SK-N-MC (cell line): ENCODE measurements at places on chromosomes 7 and 10.

- DNase-seq, result peak; percentile 48
Measured at GRCh38 chr7:24665564-24666294, 91.5 kb downstream of the GSDME start.

DNA sequence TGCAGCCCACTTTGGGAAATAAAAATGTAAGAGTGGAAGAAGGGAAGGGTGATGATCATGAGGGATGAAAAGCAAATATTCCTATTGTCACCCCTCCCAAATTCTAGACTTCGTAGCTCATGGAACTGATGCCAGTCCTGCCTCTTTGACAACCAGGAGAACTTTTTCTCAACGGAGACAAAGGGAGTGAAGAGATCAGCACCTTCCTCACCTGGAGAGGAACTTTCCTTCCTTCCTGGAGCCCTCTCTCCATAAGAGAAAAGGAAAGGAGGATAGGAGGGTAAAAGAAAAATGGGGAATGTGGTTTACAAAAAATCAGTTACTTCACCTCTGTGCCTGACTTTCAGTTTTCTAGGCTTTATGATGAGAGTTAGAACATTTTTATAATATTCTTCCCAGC is 3.4 kb downstream of the TBX20 start:
- DNase-seq, result no peak

GRCh38 chr7:7449055-7449454 is 86.6 kb downstream of the COL28A1 start:
- DNase-seq, result no peak

- DNase-seq, result no peak
Measured at GRCh38 chr7:104928721-104929400, 85.1 kb upstream of the KMT2E start.

GRCh38 chr10:133150656-133151055 is 9.4 kb upstream of the KNDC1 start:
- no peak for DNase-seq

DNA sequence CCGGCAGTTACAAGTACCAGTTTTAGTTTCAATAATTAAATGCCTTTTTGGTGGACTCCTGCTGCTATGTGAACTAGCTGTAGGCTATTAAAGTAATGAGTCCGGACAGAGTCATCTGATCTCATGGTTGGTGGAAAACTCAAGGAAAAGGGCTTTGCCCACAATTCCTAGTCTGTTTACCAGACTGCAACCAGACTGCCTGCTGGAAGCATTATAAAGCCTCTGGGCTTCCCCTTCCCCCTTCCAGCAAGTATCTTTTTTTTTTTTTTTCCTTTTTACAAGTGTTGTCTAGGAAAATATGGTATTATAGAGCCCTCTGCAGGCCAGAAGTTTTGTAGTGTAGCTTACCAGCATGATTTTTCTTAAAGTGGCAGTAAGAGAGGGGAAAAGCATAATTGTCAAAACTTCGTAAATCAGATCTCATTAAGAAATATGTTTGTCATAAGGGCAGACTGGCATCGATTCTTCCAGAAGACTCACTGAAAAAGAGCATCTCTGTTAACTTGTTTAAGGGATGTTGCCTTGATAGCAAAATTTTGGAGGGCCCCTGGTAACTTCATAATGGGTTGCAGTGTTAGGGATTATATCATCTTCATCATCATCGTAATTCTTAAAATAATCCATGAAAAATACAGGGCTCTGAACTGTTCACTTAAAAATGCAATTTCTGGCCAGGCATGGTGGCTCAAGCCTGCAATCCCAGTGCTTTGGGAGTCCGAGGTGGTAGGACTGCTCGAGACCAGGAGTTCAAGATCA is 181.3 kb downstream of the TAX1BP1 start:
- DNase-seq, result peak; percentile 84

GRCh38 chr7:101792051-101792681 is 25.3 kb upstream of the CUX1 start:
- no peak for DNase-seq

GRCh38 chr7:112449353-112449752 is 907 bp upstream of the IFRD1 start:
- no peak for DNase-seq

DNA sequence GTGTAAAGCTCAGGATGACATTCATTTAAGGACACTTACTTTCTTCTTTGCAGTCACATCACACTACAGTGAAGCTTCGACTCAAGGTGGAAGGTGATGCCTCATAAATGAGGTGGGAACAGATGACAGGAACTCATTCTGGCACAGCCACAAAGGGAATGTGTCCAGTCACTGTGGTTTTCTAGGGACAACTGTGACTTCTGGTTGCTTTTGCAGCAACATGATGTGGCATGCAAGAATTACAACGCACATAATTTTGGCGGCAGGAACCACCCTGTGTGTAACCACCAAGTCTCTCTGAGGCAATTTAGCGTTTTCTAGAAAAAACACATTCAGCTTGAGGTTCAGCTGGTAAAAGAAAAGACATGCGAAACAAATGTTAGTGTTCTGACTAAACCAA is 32.0 kb upstream of the FERD3L start:
- no peak for DNase-seq

DNA sequence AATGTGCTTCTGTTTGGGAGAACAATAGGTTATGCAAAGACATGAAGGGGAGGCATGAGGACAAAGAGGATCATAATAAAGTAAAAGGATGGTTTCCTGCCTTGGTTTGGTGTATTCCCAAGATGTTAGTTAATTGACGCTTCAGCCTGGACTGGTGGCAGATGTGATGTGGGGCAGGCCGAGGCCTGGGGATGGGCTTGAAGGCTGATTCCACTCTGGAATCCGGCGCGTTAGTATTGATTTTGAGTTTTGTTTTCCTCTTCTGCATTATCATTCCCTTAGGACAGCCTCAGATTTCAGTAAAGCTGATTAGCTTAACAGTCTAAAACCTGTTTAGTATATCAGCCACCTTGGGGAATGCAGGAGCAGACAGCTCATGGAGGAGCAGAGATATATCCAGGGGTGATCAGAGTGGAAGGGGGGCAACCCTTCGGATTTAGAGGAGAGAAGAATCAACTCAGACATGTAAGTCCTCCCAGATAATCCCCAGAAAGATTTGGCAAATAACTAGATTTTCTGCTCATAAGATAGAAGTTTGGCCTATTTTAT is 159.8 kb upstream of the MTPN start:
- no peak for DNase-seq

DNA sequence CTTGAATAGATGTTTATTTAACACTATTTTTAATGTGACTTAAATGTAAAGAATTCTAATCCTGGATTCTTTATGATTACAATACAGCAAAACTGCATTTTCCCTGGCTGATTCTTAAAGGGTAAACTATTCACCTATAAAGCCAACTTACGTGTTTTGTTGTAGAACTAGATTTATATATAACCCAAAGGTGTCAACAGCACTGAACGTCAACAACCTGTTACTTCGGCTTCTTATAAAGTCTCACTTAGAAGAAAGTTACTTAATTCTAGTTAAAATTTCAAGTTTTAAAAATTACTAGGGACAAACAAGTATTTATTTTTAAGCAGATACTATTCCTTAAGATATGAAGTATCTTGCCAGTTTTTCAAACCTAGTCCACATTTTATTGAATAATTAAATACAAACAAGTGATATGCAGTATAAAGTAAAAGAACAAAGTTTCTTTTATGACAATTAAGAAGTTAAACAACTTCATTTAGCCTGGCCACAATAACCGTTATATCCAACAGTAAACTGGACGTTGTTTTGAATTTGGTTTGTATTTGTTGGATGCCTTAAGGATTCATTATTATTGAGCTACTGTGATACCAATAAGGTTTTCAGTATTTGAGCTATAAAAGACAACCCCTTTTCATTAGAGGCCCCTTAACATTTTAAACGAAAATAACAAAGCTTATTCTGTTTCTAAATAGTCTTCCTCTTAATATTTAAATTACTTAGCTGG is 83.1 kb downstream of the SNX10 start:
- DNase-seq, result no peak

- no peak for DNase-seq
Measured at GRCh38 chr7:30349170-30349569, 64.8 kb downstream of the ZNRF2 start.

DNA sequence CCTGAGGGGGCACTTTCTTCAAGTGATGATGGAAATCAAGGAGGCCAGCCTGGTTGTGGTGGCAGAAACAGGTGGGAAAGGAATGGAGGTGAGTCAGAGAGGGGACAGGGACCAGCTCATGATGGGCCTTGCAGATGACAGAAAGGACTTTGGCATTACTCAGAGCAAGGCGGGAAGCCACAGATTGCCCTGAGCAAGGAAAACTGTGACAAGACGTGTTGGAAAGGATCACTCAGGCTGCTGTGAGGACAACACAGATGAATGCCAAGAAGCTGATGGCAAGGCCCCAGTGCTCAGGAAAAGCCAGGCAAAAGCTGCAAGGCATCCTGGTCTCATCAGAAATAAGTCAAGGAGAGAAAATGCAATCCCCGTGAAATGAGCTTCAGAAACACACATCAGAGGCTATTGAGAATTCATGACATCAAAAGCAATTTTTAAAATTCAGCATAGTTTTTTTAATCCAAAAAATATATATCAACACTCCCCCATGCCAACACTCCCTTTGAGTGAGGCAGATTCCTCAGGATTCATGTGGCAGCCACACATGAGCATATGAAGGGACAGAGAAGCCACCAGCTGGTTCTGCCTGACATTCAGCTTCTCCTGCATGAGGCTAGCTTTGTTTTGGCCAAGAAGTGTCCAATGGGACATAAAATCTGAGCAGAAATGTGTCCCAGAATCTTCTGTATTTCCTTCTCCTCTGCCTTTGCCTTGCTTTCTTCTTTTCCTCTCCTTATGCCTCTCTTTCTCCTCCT is 244.5 kb upstream of the MYO3A start:
- DNase-seq, result no peak

DNA sequence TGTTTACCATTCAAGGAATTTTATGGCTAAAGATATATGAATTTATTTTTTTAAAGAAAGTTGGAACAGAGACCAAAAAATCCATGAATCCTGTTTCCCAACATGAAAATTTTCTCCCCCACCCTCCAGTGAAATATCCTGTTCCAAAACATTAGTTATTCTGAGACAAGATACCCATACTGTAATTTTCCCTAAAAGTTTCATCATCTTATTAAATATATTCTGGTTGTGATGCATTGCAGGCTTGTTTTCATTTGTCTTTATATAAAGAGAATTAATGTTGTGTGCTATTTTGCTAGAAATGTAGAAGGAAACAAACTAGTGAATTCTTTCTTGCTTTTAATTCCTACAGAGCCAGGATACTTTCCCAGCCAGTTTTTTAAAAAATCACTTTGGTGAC is 106.6 kb downstream of the EXOC4 start:
- peak; percentile 47 for DNase-seq

DNA sequence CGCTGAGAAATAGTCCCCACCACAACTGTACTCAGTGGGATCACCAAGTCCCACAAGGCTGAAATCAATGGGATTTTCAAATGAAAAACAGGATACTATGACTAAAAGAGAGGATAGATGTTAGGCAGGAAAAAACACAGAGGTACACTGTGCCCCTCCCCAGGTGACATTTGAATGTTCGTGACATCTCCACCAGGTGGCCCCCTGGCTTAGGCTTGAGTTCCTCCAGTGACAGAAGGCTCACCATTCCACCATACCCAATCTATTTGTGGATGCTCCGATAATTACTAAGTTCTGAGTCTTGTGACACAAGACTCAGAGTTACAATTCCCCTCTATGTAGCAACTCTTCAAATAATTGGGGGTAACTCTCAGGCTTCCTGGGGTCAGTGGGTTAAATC is 77.5 kb upstream of the KCNMA1 start:
- DNase-seq, result no peak

DNA sequence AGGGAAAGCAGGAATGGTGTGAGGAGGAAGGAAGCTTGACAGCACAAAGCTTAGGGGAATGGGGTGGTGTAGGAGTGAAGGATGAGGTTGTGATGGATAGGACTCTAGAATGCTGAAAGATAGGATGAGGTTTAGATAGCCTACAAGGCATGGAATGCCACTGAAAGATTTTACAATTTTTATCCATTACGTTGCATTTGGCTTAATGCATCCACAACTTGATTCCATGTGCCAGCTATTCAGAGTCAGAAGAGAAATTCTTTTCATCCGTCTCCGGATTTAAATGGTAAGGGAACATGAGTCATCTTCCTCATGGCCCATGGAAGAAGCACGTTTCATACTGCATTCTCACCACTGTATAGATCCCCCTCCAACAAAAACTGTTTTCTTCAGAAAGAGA is 212.4 kb upstream of the BMPER start:
- no peak for DNase-seq

DNA sequence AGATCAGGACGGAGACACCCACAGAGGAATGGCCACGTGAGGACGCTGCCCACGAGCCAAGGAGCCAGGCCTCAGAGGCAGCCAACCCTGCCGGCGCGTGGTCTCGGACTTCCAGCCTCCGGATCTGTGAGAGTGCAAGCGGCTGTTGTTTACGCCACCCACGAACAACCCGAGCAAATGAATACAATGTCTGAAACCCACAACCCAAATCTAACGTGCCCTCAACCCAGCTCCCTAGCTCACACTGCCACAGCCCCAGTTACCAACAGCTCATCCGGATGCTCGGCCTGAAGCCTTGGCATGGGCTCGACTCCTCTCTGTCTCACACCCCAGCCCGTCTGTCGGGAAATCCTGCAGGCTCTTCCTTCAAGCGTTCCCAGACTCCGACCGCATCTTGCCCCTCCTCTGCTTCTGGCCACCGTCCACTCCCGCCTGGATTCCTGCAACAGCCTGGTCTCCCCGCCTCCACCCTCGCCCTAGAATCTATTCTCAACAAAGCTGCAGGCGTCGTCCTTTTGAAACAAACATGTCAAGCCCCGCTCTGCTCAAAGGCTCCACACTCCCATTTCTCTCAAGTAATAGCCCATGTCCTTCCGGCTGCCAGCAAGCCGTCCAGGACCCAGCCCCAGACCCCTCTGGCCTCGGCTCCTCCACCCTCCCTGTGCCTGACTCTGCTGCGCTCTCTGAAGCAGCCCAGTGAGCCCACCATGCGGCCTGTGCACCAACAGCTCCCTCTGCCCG is 35.3 kb downstream of the STK32C start:
- DNase-seq, result no peak

DNA sequence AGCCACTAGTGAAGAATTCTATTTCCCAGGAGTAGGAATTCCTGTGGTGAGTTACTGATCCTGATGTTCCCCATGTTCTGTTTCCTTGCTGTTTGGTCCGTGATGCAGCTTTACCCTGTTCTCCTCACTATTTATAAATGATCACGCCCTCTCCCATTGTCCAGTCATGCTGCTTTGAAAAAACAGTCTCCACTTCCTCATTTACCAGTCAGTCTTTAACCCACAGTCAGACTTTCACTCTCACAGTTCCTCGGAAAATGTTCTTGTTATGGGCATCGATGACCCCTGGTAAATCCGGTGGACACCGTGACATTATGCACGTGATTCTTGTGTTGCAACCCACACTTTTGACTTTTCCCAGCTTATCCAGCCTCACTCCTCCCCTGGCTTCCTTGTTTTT is 14.4 kb downstream of the SCIN start:
- DNase-seq, result no peak

DNA sequence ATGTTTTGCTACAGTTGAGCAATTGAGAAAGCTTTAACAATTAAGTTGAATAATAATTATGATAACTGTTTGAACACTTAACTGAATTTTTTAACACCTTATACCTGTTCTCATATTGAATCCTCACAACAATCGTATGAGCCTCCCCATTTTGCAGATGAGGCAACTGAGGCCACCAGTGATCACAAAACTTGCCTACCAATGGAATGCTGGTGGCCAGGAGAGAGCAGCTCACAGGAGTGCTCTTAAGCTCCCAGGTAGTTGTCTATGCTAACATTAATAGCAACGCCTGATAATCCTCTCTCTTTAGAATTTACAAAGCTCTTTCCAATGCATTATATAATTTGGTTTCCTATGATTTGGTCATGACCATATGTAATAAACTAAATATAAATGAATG is 21.6 kb downstream of the GPNMB start:
- DNase-seq, result no peak
